NCI-H510A treated with DMSO at 0.1 percent for 48 hours (cell line): ENCODE measurements at places on chromosomes 1 and 21.

GRCh38 chr21:14545906-14546480 lies at the start of gene SAMSN1:
Gene SAMSN1 (minus strand): TSS chr21:14546315. CDS start chr21:14546261, 54 bp downstream.
- no peak for DNase-seq

- DNase-seq = no peak
Measured at GRCh38 chr1:181383695-181384094, 99.6 kb upstream of the CACNA1E start.

DNA sequence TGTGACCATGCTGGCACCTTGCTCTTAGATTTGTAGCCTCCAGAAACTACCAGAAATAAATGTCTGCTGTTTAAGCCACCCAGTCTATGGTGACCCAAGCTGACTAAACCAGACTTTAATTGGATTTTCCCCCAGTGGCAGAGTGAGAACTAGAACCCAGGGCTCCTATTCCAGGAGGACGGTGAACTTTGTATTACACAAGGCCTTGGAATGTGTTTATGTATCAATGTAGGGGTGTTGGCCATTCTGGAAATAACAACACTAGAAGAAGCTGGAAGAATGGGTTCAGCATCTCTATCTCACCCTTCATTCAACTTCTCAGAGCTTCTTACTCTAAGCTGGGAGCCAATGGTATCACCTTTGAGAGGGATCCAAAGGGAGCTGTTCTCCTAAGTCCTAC lies 37.0 kb downstream of the ARHGEF11 start:
- no peak for DNase-seq

DNA sequence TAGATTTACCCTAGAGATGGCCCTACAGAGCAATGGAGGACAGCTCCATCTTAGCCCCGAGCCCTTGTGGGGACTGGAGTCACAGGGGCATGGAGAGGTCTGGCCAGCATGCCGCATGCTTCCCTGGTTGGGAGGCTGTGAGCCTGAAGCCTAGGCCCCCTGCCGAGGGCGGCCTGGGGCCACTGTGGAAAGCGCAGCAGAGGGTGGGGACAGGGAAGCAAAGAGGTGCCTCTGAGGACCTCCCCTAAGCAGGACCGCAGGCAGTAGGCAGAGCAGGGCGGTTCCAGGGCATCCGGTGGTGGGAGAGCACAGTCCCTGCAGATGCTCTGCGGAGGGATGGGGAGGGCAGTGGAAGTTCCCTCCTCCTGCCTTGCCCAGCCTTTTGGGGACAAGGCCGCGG lies 26.5 kb upstream of the PEF1 start:
- DNase-seq = no peak

GRCh38 chr1:205914730-205915129 lies 28.5 kb downstream of the SLC26A9 start:
- no peak for DNase-seq

GRCh38 chr1:233675893-233676292 lies 62.0 kb downstream of the KCNK1 start:
- no peak for DNase-seq

- DNase-seq = peak; percentile 79
Measured at GRCh38 chr1:62040450-62040849, 154.2 kb upstream of the L1TD1 start.

GRCh38 chr1:59595774-59596173 lies 219.0 kb upstream of the HOOK1 start:
- DNase-seq = peak; percentile 39

DNA sequence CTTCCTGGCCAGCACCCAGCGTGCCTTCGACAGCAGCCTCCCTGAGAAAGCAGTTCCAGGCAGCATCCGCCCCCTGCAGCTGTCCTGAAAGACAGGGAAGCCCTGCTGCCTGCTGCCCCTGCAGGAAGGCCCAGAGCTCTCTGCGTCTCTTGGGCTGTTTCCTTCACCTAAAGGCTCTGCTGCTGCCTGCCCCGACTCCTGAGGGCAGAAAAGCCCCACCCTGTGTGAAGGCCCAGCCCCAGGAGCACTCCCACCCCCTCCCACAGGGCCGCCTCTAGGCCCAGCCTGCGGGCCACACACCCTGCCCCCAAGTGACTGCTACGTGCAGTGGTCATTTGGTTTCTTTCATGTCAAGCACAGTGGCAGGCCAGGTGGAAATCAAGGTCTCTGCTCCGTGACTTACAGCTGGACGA lies 12.4 kb downstream of the RIPK4 start:
- DNase-seq = no peak

GRCh38 chr1:220966881-220967611 lies 87.8 kb downstream of the HLX start:
- no peak for DNase-seq
